ENCODE measurements at places on chromosomes 1 and 21.

- peak; percentile 43 for DNase-seq
Measured at GRCh38 chr1:213987927-213988506, at the start of gene PROX1. Gene PROX1 (plus strand): TSS chr1:213987973. CDS start chr1:213996536, 8,563 bp downstream.

DNA sequence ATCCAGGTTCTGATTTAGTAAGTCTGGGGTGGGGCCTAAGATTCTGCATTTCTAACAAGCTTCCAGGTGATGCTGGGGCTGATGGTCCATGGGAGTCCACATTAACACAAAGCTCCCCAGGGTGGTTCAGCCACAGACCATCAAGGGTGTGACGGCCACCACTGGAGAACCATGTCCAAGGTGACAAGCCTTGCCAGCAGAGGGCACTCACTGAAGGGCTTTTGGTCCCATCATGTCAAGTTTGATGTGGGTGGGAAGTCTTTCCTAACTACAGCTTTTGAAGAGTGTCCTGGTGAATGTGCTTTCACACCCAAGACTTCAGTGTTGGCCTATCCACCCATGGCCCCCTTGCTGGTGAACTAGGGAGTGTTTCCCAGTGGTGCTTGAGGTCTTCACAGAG lies 67.1 kb downstream of the UBE2T start:
- peak; percentile 21 for DNase-seq

DNA sequence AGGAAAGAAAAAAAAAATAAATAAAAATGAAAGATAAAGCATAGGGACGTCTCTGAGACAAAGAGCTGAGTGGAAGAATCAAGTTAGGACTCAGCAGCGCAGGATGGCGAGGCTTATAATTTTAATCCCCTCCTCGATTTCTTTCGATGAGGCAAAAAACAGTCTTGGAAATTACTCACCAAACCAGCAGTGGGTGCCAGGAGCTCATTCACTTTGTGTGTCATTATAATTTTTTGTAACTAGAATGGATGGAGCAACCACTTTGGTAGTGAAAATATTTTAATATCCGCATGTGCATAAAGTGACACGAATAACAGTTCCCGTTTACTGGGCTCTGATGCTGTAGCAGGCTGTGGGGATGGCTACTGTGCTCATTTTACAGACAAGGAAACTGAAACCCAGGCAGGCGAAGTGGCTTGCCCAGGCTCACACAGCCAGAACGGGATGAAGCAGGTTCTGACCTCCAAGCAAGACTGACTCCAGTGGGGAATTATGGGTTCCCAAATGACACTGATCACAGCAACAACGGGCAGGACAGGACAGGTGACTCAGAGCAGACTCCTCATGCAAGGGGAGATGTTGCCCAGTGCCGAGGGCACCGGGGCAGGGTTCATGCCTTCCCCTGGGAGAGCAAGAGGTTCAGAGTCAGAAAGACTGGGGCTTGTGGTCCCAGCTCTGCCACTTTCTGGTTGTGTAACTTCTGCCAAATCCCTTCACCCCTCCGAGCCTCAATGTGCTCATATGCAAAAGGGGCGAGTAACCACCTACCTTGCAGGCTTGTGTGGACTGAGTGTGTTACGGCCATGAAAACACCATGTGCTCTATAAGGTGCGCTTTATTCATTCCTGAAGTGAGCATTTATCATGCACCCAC lies 63.6 kb downstream of the RUNX3 start:
- no peak for DNase-seq

- DNase-seq, result no peak
Measured at GRCh38 chr1:163056831-163057230, 12.3 kb upstream of the RGS4 start.

- DNase-seq, result no peak
Measured at GRCh38 chr1:58812468-58812867, 28.6 kb upstream of the JUN start.

GRCh38 chr1:247218121-247218651 lies 37.7 kb upstream of the VN1R5 start:
- no peak for DNase-seq

GRCh38 chr1:236862615-236863211 lies 67.6 kb downstream of the MTR start:
- DNase-seq, result no peak

DNA sequence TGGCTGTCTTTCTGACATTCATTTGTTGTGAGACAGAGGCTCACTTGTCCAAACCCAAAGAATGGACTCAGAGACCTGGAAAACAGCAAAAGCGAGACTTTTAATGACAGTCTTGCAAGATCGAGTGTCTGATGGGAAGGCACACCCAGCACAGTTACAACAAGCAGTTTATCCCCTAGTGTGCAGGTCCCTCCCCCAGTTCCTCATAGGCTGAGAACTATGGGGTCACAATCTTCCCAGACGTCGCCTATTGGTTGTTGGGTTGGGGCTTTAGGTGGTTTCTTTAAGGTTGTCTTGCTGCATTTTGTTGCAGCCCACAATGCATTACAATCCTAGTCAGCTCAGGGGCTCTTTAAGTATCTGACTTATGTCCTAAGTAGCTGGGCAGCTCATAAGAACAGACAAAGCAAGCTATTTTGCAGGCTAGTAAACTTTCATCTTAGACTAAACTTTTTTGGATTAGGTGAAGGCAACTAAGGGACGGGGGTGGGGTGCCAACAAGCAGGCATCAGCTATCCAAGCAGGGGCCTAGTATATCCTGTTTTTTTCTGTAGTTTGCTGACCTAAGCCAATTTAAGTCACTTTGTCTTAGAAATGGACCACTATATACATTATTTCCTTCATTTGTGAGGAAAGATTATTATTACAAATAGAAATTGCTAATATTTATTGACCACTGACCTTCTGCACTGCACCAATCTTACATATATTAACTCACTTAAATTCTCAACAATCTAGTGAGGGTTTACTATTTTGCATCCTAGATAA lies 151.8 kb downstream of the SETD4 start:
- no peak for DNase-seq

Measured in NCI-H2081 (cell line).